ENCODE measurements at places on chromosomes 16 and 17.

- no peak for DNase-seq
Measured at GRCh38 chr17:67837965-67838364, 12.7 kb downstream of the BPTF start.

- no peak for DNase-seq
Measured at GRCh38 chr17:28977659-28978355, 26.5 kb upstream of the PHF12 start.

GRCh38 chr16:50718761-50719400 is 23.0 kb upstream of the CYLD start:
- DNase-seq: no peak

GRCh38 chr17:39208136-39208535 is 8.1 kb downstream of the RPL19 start:
- no peak for DNase-seq

DNA sequence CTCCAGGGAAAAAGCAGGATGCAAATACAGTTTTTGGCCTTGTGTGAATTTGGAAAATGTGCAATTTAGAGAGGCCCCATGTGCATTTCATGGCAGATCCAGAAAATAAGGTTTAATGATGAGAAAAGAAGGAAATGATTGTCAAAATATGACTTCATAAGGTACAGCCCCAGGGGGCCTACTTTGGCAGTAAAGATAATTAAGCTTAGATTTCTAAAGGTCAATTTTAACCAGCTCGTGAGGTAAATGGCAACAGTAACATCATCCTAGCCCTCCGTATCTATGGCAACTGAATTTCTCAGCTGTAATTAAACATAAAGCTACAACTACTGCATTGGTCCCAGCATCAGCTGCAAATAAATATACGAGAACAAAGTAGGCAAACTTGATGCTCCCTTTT is 30.0 kb upstream of the PRSS54 start:
- no peak for DNase-seq

GRCh38 chr16:68068926-68069325 is 16.2 kb upstream of the NFATC3 start:
- DNase-seq: no peak

All from pons (tissue), 1 donor.